ENCODE measurements at places on chromosomes 6 and 20.

DNA sequence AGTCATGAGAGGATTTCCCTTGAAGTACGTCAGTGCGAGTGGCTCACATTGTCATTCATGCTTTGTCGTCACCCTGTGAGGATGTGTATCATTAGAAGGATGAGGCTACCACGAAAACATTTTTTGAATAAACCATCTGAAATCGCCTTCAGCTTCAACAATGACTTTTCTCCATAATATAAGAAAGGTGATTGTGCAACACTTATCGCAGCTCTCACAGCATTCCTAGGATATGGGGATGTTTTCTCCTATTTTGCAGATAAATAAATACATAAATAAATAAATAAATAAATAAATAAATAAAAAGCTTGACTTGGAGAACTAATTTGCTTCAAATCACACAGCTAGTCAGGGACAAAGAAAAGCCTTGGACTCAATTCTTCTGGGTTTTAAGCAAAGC is 326.5 kb downstream of the FOXA2 start:
- DNase-seq, result no peak

- no peak for DNase-seq
Measured at GRCh38 chr20:54011346-54011745, 59.0 kb downstream of the BCAS1 start.

DNA sequence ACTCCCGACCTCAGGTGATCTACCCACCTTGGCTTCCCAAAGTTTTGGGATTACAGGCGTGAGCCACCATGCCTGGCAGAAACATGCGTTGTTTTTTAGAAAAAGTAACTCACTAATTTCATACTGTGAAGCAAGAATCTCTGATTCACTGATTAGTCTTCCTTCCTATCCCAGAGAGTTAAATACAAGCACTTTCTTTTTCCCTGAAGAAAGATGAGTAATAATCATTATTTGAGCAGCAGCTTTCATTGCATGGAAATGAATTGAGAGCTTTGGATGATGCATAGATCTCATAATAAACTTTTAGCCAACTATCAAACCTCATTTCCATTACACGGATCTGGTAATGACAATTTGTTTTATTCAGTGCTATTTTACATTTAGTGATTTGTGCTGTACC is 892.5 kb upstream of the EYS start:
- no peak for DNase-seq

GRCh38 chr6:15885624-15886023 is 222.8 kb upstream of the DTNBP1 start:
- DNase-seq, result no peak

GRCh38 chr20:12371990-12372389 is 454.3 kb downstream of the BTBD3 start:
- DNase-seq, result no peak

DNA sequence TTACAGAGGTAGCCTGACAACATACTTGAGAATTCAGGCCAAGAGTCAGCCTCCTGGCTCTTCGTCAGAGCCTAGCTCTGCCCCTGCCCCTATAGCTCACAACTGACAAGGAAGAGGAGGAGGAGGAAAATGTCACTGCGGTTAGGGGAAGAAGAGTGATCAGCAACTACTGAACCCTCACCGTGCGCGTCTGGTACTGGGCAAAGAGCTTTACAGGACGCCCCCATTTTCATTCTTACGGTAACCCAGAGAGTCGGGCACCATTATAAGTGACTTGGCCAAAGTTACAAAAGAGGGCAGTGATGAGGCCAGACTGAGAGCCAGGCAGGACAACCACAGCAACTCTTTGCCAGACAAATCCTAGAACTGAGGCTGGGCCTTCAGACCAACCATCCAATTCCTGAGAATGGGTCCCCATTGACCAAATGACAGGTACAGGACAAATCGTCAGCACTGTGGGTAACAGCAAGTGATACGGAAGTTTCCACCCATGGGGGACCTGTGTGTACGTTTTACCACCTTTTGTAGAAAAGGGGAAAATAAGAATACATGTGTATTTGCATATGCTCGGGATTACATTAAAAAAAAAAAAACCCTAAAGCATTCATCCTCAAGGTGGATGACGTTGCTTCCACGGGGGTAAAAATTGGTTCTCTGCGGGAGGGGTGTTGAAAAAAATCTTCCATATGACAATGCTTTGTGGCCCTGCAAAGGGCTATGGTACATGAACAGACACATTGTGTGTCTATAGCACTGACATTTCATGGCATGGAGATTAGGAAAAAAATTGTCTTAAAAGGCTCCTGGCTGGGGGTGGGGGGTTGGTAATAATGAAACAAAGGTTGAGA is 118.0 kb downstream of the NFATC2 start:
- no peak for DNase-seq

DNA sequence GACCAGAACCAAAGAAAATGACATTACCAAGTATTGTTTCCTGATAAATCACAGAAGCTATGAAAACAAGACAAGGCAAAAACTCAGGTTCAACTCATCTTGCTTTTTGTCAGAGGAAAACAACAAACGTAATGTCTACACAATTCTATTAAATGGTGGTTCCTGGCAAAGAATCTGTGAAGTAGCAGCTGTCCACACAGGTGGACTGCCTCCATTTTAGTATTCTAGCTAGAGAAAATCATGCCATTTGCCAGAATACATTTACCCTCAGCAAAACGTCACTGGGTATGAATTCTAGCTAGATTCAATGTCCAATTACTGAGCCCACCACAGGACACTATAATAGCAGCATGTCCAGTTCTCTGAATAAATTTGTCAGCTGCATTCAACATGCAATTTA is 125.4 kb downstream of the ADGRB3 start:
- no peak for DNase-seq

Measured in stimulated activated CD8-positive, alpha-beta memory T cell treated with anti-CD3 and anti-CD28 coated beads, Interleukin-4, amount 100 ng/mL, for 1 hour (primary cell).